ENCODE measurements at places on chromosomes 3 and 15.

- no peak for DNase-seq
These were observed 10.9 kb upstream of the IL1RAP start for GRCh38 chr3:190502946-190503345.

DNA sequence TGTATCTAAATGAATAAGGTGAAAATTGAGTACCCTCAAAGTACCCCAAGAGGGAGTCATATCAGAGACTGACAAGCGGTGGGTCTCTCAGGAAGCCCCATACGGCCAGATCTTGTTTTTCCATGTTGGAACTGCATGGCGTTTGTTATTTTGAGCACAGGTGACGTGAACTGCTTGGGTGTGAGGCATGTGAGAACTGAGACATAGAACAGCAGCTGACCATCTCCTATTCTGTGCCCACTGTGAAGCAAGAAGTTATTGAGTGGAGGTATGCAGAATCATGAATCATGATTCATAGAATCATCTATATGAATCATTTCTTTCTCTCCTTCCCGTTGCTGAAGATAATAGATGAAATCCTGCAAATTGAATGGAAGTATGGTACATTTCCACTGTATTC, 4.6 kb downstream of the VPS8 start:
- no peak for DNase-seq

- DNase-seq, result no peak
These were observed 89.5 kb downstream of the ITPR1 start for GRCh38 chr3:4582624-4583023.

DNA sequence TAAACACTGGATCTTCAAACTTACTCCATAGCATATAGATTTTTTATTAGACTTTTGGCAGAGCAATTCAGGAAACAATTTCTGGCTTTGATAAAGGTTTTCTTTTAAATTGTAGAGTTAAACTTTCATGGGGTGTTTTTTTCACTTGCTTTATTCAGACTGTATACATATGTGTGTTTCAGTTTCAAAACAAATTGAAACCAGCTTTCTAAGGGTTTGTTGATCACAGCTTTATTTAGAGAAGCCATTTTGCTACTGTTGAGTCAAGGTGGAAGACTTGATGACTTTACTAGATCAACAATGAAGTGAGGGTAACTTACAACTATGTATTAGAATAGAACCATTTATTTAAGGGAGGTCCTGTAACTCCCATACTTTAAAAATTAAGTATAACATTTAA, 6.2 kb downstream of the UBE2E1 start:
- no peak for DNase-seq

DNA sequence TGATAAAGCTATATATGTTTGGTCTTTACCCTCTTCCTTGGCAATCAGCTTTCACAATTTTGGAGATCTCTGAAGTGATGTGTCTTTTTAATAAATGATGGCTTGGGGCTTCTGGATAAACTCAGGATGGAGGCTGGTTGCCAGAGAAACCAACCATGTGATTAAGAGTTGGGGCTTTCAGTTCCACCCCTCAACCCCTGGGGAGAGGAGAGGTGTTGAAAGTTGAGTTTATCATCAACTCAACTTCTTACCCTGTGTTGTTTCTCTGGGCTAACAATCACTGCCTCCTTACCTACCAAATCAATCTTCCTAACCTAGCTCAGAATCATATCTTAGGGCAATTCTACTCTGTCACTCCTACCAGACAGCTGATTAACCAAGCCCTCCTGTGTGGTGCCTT, 735.8 kb downstream of the ZPLD1 start:
- DNase-seq, result no peak

- no peak for DNase-seq
These were observed 50.4 kb upstream of the GYG1 start for GRCh38 chr3:148940983-148941382.

DNA sequence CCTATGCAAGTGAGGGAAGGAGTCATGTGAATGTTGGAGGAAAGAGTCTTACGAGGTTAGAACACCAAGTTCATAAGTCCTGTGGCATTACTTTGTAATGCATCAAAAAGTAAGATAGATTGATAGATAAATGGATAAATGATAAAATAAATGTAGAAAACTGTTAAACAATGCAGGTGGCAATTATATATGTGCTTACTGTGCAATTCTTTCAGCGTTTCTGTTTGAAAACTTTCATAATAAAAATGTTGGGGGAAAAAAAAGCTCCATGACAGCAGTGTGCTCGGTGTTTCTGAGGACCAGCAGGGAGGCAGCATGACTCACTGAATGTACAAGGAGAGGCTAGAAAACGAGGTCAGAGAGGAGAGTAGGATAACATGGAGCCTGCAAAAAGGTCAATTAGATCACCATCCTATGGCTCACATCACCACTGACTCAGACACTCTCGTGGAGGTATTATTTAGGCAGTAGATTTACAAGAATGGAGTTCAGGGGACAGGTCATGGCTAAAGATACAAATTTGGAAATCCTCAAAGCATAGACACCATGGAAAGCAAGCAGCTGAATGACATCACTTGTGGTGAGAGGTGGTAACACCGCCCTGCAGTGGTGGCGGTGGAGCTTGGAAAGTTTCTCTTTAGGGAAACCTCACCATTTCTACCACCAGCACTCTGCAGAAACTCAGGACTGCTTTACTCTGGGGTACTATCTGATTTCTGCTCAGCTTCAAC, 219.8 kb downstream of the CTNNB1 start:
- no peak for DNase-seq

DNA sequence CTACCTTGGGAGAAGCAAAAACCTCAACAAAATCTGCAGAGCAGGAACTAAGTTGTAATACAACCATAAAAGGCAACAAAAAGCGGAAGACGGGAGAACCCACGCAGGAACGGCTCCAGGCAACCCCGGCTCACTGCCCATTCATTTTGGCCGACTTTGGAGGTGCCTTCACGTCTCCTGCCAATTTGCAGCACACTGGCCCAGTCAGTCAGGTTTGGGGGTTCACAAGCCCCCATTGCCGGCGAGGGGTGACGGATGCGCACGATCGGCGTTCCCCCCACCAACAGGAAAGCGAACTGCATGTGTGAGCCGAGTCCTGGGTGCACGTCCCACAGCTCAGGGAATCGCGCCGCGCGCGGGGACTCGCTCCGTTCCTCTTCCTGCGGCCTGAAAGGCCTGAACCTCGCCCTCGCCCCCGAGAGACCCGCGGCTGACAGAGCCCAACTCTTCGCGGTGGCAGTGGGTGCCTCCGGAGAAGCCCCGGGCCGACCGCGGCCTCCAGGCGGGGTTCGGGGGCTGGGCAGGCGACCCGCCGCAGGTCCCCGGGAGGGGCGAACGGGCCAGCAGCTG, 463 bp downstream of the TERC start:
- peak; percentile 55 for DNase-seq

- no peak for DNase-seq
These were observed 136.6 kb downstream of the TGFBR2 start for GRCh38 chr3:30742796-30743619.

GRCh38 chr15:78873793-78874765, 1.4 kb downstream of the MORF4L1 start:
- no peak for DNase-seq

GRCh38 chr15:89179966-89180875, 41.2 kb downstream of the RLBP1 start:
- no peak for DNase-seq

- no peak for DNase-seq
These were observed 63.9 kb downstream of the TNFAIP8L3 start for GRCh38 chr15:51030649-51031316.

GRCh38 chr15:95684693-95685115, 645.8 kb upstream of the NR2F2 start:
- DNase-seq, result no peak

- no peak for DNase-seq
These were observed 56.8 kb downstream of the SETMAR start for GRCh38 chr3:4359805-4360502.

- no peak for DNase-seq
These were observed 137.9 kb downstream of the SNRPN start for GRCh38 chr15:25092661-25093060.

DNA sequence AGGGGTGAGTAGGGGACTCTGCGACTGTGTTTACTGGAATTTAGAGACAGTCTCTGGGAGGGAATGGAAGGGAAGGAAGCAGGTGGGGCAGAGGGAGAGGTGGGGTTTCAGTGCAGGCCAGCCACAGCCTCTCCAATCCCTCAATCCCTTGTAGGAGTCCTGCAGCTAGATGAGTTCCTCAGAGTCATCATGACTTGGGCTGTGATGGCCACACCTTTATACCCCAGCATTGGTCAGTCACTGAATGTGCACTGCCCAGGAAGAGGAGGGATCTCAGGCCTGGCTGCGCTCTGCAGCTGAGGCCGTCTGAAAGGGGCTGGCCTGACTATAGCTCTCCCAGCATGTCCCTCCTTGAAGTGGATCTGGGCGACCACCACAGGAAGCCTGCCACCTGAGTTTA, 67.3 kb upstream of the GLCE start:
- DNase-seq, result no peak

DNA sequence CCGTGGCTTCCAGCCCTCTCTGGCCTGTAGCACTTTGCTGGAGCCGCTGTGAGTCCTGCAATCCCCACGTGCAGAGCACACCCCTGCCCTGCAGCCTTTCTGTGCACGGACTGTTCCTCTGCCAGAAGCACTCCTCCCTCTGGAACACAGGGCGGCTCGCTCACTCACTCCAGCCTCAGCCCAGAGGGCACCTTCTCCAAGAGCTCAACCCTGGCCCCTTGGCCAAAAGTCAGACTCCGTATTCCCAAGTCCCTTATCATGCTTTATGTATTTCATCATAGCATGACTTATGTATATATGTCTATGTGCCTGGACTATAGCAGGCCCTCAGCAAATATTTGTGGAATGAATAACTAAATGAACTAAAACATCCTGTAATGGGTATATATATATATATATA, 63.2 kb downstream of the ASB7 start:
- DNase-seq, result no peak

GRCh38 chr3:162052636-162053035, 556.0 kb downstream of the OTOL1 start:
- no peak for DNase-seq

DNA sequence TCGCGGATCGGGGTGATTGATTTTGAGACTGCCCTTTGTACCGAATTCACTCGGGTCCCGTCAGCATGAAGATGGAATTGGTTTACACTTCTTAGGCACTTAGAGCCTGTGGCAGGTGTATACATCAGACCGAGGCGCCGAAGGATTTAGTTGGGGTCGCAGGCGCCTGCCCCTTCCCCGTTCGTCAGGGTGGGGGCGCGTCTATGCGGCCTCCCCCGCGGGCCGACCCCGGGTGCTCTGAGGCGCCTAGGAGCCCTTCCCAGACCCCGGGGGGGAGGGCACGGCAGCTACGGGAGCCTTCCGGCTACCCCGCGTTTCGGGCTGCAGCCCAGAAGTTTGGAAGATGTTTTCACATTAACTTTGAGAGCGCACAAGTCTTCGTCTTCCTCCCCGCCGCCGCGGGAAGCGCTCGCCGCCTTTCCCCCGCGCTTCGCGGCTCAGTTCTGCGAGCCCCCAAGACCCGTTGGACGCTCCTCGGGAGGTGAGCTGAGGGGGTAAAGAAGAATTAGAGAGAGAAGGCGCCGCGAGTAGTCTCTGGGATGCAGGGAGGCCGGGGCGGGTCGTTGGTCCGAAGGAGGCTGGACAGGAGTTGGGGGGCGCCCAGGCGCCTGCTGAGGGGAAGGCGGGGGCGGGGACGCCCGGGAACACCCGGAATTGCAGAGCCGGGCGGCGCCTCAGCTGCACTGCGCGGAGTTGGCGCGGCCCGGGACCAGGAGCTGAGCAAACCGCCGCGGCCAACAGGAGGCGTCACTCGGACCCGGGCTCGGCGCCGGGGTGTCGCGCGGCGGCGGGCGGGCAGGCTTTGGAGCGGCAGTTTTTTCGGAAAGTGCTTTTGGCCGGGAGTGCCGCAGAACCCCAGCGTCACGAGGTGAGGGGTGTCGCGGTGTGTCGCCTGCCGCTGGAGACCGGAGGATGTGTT, 780 bp downstream of the TIPARP start:
- DNase-seq, result peak; percentile 25

- no peak for DNase-seq
These were observed 156.3 kb downstream of the LPP start for GRCh38 chr3:188310270-188310710.

DNA sequence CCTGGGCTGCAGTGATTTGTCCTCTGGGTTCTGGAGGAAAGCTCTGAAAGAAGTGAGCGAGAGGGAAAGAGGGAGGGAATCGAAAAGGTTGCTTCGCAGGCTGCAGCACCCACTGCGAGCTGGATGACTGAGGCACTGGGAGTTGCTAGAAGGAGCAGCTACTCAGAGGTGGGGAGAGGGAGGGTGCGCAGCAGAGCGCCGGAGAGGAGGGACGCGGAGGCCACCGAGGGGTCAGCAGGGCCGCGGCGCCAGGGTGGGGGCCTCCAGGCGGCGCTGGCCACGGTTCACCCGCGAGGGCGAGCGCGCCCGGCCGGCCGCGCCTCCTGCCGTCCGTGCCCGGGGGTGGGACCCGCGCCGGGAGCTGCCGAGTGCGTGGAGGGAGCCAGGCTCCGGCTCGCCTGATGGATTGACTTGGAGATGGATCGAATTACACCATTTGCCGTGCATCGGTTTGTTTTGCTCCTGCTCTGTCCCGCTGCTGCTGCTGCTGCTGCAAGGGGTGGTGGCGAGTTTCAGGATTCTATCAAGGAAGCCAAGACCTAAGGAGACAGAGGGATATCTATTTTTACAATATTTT, at the start of gene SEMA6D:
TSS of gene SEMA6D (plus strand) at position 470 of the 577 bp plus-strand sequence. CDS start 42,294 bp downstream, outside the sequence.
- DNase-seq, result no peak

All from activated CD4-positive, alpha-beta T cell treated with anti-CD3 and anti-CD28 coated beads for 1 hour (primary cell).